Right hindlimb (tissue), 1 donor: ENCODE measurements at places on chromosomes 7 and 10.

DNA sequence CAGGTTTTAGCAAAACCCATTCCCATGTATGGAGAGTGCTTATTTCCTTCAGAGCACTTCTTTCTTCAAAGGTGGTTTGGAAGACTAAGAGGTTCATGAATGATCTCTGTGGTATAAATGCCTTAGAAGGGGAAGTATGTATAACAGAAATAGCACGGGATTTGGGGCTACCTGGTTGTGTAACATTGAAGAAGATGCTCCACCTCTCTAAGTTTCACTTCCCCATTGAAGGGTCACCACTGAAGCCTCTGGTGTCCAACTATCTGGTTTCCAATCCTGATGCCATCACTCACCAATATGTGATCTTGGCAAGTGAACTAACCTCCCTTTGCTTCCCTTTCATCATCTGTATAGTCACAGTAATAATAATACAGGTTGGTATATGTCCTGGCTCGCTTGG lies 37.2 kb downstream of the CYCS start:
- no peak for DNase-seq

DNA sequence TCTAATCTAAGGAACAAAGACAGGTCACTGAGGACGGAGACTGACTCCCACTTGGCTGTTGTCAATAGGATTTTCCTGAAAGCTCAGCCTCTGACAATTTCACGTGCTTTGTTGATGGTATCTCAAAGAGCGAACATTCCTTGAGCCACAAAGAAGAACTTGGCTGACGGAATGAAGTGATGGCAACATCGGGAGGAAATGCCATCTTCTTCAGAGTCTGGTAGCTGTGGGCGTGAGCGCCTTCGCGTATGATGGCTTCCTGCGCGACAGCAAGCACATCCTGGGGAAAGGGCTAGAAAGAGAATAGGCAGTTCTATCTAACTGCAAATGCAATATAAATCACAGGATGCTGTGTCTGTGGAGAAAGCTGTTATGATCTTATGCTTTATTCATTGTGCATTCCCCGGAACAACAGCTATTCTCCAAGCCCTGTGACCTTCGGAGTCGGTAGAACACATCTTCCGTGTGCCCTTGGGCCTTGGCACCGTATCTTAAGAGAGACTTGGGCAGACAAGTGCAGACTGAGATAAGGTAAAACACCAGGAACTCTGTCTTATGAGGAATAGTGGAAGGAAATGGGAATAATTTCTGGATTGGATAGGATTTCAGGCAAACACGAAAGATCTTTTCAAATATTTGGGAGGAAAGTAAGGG lies 19.6 kb upstream of the GTPBP4 start:
- no peak for DNase-seq

DNA sequence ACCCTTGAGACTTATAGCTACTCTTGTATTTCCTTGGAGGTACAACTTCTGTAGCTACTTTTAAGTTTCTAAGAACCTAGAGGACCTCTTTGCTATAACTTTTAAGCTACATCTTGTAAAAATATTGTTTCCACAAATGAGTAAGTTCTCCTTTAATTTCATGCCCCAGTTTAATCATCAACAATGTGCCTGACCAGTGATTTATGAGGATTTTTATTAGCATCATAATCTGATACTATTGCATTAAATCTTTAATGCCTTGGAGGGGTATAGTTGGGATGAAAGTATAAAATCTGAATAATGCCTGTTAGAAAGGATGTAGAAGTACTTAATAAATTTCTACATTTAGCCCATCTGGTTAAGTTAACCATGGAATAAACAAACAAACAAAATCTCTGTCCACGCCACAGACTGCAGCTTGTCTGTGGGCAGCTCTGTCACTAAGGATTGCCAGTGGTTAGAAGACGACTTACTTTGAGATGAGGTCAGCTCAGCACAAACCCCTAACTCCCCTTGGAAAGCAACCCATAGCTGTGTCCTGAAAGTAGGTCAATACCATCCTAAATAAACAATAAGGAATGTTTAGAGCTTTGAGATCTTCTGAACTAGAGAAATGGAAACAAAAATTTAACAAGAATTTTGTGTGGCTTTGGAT lies 18.3 kb downstream of the UBE2D1 start:
- DNase-seq = no peak

GRCh38 chr10:13938950-13939349 lies 352.2 kb downstream of the PRPF18 start:
- peak; percentile 25 for DNase-seq

- no peak for DNase-seq
These were observed 83.0 kb downstream of the EEPD1 start for GRCh38 chr7:36236073-36236472.

GRCh38 chr7:37220664-37221063 lies 228.0 kb downstream of the ELMO1 start:
- no peak for DNase-seq

- no peak for DNase-seq
These were observed 3.6 kb downstream of the ZNF438 start for GRCh38 chr10:31028081-31028480.

DNA sequence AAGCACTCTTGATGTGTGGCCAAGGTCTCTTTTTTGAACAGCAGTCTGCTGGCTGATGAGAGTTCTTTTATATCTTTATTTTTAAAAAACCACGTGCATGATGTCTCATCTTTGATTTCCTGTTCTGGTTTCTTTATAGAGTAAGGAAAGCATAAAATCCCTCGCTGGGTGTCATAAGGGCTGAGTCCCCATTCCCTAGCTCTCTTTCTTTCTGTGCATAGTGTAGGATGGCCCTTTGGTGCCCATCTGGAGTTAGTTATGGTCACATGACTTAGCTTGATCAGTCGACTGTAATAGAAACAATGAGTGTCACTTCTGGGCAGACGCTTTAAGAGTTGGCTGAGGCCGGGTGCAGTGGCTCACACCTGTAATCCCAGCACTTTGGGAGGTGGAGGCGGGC lies 38.5 kb downstream of the GHRHR start:
- no peak for DNase-seq

GRCh38 chr7:98802781-98803110 lies 67.1 kb downstream of the TMEM130 start:
- DNase-seq = no peak

- DNase-seq = peak; percentile 72
These were observed 157.4 kb upstream of the TCF7L2 start for GRCh38 chr10:112792487-112793201.

DNA sequence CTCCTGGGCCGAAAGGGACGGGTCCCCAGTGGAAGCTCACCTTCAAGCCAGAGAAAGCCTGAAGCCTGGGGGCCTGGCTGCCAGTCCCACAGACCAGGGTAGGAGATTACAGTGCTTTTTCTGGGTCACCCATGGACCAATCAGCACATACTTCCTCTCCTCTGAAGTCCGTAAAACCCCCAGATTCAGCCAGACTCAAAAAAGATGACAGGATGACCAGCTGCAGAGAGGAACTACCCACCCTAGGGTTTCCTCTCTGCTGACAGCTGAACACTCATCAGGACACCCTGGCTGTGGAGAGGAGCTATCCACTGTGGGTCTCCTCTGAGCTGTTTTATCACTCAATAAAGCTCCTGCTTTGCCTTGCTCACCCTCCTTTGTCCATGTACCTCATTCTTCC lies 78.0 kb downstream of the SAMD9 start:
- DNase-seq = no peak

GRCh38 chr7:87345962-87346371 lies 503 bp downstream of the CROT start:
- no peak for DNase-seq

GRCh38 chr10:30284865-30285594 lies 64.0 kb downstream of the MTPAP start:
- no peak for DNase-seq

DNA sequence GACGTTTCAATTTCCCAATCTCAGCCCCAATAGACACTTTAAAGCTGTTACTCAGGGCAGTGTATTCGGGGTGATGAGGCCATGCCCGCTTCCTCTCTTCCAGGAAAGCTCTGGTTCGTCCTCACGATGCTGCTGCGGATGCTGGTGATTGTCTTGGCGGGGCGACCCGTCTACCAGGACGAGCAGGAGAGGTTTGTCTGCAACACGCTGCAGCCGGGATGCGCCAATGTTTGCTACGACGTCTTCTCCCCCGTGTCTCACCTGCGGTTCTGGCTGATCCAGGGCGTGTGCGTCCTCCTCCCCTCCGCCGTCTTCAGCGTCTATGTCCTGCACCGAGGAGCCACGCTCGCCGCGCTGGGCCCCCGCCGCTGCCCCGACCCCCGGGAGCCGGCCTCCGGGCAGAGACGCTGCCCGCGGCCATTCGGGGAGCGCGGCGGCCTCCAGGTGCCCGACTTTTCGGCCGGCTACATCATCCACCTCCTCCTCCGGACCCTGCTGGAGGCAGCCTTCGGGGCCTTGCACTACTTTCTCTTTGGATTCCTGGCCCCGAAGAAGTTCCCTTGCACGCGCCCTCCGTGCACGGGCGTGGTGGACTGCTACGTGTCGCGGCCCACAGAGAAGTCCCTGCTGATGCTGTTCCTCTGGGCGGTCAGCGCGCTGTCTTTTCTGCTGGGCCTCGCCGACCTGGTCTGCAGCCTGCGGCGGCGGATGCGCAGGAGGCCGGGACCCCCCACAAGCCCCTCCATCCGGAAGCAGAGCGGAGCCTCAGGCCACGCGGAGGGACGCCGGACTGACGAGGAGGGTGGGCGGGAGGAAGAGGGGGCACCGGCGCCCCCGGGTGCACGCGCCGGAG lies 2.6 kb downstream of the GJD4 start:
- DNase-seq = peak; percentile 41

- peak; percentile 78 for DNase-seq
These were observed 1.1 kb upstream of the HOXA1 start for GRCh38 chr7:27096768-27097514.

DNA sequence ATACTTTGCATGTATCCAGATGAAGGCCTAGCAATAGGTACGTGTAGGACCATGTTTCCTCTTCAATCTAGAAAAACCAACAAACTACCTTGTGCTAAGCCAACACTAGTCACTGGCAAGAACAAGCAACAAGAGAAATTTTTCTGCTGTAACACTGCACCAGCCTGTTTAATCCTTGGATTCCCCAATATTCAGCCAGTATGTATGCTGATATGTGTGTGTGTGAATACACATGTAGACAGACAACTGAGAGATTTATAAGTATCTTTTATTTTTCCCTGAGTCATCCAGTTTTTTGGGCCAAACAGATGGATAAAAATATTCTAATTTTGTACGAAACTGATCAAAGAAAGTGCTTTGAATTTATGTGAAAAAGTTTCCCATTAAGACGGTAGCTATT lies 26.2 kb downstream of the GLI3 start:
- no peak for DNase-seq

DNA sequence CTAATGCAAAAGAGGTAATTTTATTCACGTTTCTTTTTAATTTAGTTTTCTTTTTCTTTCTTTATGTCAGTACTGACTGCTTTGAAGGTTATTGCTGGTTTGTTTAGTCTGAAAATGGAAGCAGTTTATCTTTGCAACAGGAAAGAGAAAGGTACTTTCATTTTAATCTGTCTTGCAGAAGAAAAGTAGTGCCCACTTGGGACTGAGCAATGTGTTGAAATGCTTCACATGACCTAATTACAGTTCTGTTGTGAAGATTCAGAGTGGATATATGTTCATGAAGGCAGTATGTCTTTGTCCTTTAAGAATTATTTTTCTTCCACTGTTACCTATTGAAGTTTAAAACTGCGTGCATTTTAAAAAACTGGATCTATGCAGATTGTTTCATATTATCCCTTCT lies 80.1 kb downstream of the ANKIB1 start:
- DNase-seq = no peak
